OCI-M1 (cell line): ENCODE measurements at places on chromosomes 13 and 19.

- no peak for DNase-seq
Observed at GRCh38 chr13:26019881-26020870, 31.6 kb downstream of the SHISA2 start.

DNA sequence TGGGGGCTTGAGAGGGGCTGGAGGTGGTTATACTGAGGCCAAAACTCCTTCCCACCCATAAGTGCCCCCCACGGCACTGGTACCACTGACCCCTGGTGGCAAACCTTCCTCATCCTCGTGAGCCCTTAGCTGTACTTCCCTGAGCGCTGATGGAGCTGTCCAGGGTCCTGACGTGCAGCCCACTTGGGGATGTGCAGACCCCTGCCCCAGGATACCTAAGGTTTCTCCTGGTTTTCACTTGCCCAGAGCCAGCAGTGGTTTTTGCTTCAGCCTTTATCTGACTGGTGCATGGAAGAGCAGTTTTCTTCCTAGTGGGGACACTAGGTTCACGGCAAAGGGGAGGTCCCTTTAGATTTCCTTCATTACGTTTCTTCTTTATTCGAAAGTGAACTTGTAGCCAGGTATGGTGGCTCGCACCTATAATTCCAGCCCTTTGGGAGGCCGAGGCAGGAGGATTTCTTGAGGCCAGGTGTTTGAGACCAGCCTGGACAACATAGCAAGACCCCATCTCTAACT is 28.7 kb upstream of the KCTD15 start:
- DNase-seq = peak; percentile 45

DNA sequence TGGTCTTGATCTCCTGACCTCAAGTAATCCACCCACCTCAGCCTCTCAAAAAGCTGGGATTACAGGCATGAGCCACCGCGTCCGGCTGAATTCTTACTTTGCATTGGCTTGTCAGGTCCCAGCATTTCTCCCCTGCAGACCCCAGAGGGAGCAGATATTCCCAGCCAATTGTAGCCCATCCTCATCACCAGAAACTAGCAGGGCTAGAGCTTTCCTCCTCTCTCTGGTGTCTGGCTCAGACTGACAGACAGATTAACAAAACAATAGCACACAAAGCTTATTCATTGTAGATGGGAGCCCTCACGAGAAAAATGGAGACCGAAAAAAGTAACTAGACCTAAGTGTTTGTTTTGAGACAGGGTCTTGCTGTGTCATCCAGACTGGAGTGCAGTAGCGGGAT is 7.5 kb upstream of the MPV17L2 start:
- no peak for DNase-seq

DNA sequence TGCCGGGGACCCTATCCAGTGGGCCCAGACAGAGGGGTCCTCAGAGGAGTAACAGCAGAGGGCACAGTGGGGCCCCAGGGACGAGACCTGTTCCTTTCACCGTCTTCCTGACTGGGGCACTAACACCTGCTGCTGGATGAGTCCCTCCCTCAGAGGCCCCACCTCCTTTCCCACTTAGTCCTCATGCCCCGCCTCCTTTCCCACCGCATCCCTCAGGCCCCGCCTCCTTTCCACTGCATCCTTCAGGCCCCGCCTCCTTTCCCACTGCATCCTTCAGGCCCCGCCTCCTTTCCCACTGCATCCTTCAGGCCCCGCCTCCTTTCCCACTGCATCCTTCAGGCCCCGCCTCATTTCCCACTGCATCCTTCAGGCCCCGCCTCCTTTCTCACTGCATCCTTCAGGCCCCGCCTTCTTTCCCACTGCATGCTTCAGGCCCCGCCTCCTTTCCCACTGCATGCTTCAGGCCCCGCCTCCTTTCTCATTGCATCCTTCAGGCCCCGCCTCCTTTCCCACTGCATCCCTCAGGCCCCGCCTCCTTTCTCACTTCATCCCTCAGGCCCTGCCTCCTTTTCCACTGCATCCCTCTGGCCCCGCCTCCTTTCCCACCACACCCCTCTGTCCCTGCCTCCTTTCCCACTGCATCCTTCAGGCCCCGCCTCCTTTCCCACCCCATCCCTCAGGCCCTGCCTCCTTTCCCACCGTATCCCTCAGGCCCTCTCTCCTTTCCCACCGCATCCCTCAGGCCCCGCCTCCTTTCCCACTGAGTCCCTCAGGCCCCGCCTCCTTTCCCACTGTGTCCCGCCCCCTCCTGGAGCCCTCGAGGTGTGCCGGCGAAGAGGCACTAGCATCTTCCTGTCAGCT is 6.7 kb downstream of the SPPL2B start:
- DNase-seq = no peak

GRCh38 chr13:99993660-99994637 is 12.4 kb downstream of the ZIC2 start:
- no peak for DNase-seq

DNA sequence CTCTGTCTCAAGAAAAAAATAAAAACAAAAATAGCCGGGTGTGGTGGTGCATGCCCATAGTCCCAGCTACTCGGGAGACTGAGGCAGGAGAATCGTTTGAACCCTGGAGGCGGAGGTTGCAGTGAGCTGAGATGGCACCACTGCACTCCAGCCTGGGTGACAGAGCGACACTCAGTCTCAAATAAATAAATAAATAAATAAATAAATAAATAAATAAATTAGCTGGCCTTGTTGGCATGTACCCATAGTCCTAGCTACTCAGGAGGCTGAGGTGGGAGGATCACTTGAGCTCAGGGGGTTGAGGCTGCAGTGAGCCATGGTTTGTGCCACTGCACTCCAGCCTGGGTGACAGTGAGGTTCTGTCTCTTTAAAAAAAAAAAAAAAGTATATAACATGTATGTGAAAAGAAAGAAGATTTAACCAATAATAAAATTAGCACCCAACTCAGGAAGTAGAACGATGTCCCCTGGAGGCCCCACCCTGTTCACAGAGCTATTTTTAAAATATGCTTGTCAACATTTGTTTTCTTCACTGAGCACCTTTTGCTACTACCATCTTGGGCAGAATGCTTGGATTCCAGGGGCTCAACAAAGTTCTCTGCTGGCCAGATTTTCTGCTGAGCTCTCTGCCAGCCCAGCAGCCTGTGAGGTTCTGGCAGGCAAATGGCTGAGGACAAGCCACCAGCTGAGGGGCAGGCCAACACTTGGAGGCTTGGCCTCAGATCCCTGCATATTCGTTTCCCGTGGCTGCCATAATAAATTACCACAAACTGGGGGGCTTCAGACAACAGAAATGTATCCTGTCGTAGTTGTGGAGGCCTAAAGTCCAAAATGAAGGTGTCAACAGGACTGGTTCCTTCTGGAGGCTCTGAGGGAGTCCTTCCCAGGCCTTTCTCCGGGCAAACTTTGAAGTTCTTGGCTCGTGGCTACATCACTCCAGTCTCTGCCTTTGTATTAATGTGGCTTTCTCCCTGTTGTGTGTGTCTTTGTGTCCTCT is 5.2 kb downstream of the SLC25A42 start:
- DNase-seq = no peak

- DNase-seq = no peak
Observed at GRCh38 chr13:52411629-52412028, 5.7 kb upstream of the THSD1 start.

DNA sequence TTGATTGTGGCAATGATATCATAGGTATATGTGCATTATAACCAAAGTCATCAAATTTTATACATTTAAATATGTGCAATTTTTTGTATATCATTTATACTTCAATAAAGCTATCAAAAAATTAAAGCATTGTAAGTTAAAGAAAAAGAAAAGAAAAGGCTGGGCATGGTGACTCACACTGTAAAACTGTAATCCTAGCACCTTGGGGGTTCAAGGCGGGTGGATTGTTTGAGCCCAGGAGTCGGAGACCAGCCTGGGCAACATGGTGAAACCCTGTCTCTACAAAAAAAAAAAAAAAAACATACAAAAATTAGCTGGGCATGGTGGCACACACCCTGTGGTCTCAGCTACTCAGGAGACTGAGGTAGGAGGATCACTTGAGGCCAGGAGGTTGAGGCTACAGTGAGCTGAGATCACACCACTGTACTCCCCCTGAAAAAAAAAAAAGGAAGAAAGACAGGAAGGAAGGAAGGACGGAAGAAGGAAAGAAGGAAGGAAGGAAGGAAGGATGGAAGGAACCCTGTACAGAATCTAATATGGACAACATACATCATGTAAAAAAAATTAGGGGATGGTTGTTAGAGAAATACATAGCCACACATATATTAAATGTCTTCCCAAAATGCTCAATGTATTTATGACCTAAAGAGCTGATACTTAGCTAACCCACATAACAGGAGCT is 21.7 kb upstream of the SLC25A30 start:
- DNase-seq = no peak

- DNase-seq = no peak
Observed at GRCh38 chr19:47097396-47098201, 16.0 kb downstream of the ZC3H4 start.

DNA sequence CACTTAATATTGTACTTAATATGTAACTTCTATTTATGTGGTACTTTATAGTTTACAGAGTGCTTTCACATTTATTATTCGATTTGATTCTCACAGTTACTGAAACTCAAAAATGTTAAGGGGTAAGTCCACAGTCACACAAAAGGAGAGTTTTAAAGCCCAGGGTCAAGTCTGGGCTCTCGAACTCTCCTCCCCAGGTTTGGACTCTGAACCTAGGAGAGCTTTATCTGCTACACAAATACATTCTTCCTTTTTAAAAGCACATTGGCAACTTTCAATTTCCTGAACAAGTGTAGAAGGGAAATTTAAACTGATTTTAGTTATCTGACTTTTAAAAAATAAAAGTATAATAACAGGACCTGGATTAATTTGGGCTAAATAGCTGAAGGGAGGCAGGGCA is 139.2 kb downstream of the ZAR1L start:
- DNase-seq = no peak

GRCh38 chr19:4609878-4610511 is 29.3 kb upstream of the TNFAIP8L1 start:
- DNase-seq = peak; percentile 86

GRCh38 chr19:48230555-48231129 is 25.1 kb downstream of the CARD8 start:
- DNase-seq = no peak

DNA sequence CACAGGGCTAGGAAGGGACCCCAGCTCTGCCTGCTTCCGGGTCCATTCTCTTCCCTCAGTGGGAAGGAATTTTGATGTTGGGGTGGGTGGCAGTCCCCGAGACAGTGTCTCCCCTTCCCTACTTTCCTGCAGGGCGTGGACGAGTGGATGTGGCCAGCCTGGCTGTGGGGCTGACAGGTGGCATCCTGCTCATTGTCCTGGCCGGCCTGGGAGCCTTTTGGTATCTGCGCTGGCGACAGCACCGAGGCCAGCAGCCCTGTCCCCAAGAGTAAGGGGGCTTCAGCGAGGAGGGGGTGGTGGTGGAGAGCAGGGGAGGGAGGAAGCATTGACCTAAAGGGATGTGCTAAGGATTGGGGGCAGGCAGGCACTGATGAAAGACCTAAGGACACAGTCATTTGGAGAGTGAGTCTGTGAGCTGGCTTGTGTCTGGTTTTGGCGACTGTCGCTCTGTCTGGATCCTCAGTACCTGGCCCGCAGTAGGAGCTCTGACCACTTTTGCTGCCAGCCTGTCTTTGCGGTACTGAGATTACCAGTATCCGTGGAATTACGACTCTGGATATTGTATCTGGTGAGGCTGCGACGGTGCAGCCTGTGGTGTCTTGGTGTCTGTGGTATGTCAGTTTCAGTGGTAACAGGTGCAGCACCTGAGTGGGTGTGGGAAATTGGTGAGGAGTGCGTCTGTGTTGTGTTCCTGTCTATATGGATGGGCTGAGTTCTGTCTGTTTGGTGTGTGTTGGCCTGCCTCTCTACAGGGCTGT is 2.4 kb upstream of the PRR12 start:
- DNase-seq = no peak

- DNase-seq = peak; percentile 76
Observed at GRCh38 chr19:47230054-47230920, 712 bp downstream of the BBC3 start.

- DNase-seq = peak; percentile 9
Observed at GRCh38 chr19:32269831-32270230, 75.6 kb upstream of the ZNF507 start.

DNA sequence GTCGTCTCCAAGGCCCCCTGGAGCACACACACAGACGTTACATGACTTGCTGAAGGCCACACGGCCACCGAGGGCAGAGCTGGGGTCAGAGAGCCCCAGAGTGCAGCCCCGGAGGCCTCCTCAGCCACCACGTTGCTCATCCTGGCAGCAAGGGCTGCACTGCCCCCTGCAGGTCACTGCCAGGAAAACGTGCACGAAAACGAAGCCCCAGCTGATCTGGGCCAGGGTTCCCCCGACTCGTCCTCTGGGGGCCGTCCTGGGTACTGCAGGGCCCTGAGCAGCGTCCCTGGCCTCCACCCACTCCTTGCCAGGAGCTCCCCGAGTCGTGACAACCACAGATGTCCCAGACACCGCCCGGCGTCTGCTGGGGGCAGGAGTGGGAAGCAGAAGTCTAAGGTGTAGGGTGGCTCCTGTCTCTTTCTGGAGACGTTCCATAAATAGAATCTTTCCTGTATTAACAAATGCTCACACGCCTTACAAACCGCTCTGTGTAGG is 3.4 kb downstream of the TPGS1 start:
- peak; percentile 86 for DNase-seq

- DNase-seq = no peak
Observed at GRCh38 chr19:51501594-51502263, at the start of gene SIGLEC12. Gene SIGLEC12, minus strand, starts transcription at chr19:51501800. Its CDS starts 67 bp downstream, at chr19:51501733.

DNA sequence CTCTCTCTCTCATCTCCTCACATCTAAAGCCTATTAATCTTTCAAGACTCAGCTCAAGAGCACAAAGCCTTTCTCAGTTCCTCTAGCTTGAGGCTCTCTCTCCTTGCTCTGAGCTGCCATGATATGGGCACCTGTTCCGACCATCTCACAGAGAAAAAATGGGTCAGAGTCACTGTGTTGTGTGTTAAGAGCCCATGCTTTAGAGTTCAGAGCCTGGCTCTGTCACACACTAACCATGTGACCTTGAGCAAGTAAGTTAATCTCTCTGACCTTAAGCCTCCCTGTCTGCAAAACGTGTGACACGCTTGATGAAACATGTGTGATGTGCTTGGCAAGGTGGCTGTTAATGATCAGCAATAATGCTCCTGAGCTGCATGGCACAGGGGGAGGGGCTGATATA is 245.2 kb downstream of the DLEU7 start:
- no peak for DNase-seq

DNA sequence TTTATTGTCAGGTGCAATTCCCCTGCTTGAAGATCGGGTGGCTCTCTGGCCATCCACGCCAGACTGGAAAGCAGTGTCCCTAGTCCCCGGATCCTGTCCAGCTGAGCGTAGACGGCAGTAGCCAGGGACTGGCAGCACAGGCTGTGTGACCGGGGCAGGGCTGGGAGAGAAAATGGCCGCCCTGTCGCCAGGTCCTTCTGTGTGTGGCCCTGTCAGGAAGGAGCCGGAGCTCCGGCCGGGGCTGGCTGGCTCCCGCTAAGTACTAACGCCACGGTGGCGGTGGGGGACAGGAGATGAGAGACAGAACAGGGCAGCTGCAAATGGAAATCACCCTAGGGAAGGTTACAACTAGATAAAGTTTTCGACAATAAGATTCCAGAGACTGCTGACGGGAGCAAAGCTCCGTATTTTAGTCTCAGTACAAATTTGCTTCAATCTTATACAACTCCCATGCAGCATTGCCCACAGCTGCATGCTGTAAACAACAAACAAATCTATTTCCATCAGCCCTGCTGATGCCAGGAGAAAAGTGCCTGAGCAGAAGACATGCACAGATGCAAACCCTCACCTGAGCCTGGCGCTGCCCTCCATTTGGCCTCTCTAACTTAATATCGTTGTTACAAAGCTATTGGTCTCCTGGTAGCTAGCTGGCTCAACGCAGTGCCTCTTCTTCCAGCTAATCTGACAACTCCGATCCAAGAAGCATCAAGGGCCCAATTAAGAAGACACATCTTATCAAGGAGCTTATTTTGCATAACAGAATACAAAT is 253.0 kb downstream of the TSHZ3 start:
- no peak for DNase-seq

GRCh38 chr13:111068009-111068350 is 47.1 kb upstream of the ARHGEF7 start:
- no peak for DNase-seq
